ENCODE measurements at places on chromosomes 6 and 20.

GRCh38 chr20:13384132-13384531, 163.1 kb downstream of the ISM1 start:
- no peak for DNase-seq

GRCh38 chr6:143734641-143735063, 56.9 kb downstream of the PHACTR2 start:
- DNase-seq: no peak

- no peak for DNase-seq
These were observed 1014.6 kb downstream of the GRIK2 start for GRCh38 chr6:102407886-102408741.

GRCh38 chr6:89657445-89658158, 19.1 kb upstream of the LYRM2 start:
- no peak for DNase-seq

- no peak for DNase-seq
These were observed 6.8 kb downstream of the NOX3 start for GRCh38 chr6:155448668-155449449.

GRCh38 chr6:30067460-30068139, 602 bp downstream of the PPP1R11 start:
- no peak for DNase-seq

DNA sequence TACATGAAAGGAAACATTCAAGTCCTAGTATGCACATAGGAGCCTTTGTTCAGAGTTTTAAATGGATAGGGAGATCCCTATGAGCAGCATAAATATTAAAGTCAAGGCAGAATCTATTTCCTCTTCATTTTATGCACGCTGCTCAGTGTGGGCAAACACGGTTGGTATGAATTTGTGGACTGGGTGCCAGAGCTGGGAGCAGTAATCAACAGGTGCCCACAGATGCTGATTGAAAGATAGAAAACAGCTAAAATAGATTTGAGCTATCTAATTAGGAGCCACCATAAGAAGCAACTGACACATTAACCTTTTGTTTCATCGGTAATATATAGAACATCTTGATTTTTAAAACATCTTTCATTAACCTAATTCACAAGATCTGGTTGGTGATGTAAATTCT, 175.5 kb downstream of the EYS start:
- no peak for DNase-seq

- DNase-seq: no peak
These were observed 1.3 kb upstream of the PGC start for GRCh38 chr6:41748542-41748941.

DNA sequence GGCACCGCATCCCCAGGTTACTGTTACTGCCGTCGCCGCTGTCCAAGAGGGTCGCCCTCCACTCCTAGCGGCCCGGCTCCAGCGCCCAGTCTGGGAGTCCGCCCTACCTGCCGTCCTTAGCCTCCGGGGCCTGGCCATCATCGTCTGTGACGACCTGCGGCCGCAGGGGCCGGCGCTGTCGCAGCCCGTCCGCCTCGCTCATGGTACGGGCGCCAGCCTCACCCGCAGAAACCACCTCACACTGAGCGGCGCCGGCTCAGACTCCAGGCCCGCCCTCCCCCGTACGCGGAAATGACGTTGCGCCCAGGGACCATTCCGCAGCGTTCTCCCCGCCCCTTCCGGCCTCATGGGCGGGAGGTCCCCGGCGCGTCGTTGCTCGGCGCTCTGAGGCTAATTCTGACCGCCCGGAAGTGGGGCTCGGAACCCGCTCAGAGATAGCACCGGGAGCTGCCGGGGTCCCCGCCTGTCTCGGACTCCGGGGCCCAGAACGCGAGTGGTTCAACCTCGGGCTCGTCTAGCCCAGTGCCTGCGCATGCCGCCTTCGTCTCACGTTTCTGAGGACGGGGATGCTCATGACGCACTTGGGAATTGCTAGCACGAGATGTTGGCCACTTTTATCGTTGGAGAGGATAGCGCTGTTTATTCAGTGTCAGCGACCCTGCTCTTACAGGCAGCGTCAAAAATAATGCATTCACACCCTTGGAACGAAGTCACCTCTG, at the start of gene APMAP:
APMAP (minus strand) TSS at position 265 of the 719 bp plus-strand sequence; CDS start at position 202, 63 bp downstream.
- peak; percentile 88 for DNase-seq

DNA sequence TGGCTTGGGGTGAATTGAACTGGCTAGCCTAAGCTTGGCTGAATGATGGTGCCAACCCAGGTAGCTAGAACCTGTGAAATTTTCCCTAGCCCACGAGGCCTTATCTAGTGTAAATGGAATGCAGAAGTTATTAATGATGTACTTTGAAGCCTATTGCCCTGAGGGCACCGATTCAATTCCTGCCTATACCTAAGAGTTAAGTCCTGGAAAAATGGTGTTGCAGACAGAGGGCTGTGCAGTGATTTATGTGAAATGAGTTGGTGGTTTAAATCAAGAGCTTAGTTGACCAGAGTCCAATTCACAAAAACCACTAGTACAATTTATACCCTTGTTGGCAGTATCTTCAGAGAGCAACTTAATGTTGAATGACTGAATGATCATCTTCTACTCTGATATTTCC, 373.8 kb upstream of the JAG1 start:
- DNase-seq: no peak

GRCh38 chr20:11924923-11925322, 7.2 kb downstream of the BTBD3 start:
- DNase-seq: no peak

DNA sequence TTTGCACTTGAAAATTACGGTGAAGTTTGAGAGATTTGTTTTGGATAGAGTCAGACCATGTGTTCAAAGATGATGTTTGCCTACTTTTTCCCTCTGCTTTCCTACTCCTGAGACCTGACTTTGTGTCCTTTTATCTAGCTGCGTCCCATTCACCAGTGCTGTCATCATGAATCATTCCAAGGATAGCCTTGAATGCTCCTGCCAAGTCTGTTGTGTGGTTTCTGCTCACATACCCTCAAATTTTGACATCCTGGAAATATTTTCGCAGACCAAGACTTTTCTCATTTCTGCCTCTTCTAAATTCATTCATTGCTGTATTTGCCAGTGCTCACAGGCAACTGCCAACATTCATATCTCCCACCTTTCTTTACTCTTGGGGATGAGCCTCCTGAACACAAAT, 175.9 kb upstream of the SCGN start:
- no peak for DNase-seq

GRCh38 chr6:110756817-110757216, 58.5 kb downstream of the CDK19 start:
- DNase-seq: no peak

GRCh38 chr20:58720890-58721289, 28.3 kb downstream of the NPEPL1 start:
- no peak for DNase-seq

- DNase-seq: no peak
These were observed 89.0 kb upstream of the NOX3 start for GRCh38 chr6:155544677-155545076.
